ENCODE measurements at places on chromosomes 2 and 18.

GRCh38 chr2:101558740-101559525, 84.0 kb upstream of the RFX8 start:
- H3K4me3 ChIP-seq, result peak overlapping the region; percentile 9
- no peak for DNase-seq
- H3K27me3 ChIP-seq, result no peaks in the 10 kb centered on the region
- H3K27ac ChIP-seq, result peak overlapping the region; percentile 55

- no peak overlapping the region for H3K4me3 ChIP-seq
- DNase-seq, result no peak
- H3K27me3 ChIP-seq, result no peaks in the 10 kb centered on the region
Observed at GRCh38 chr2:240992572-240993291, 5.7 kb upstream of the SNED1 start.

GRCh38 chr2:222859786-222860612, 837 bp upstream of the ACSL3 start:
- peaks cover 45% of the 10 kb centered on the region for H3K4me1 ChIP-seq
- H3K36me3 ChIP-seq, result no peaks in the 10 kb centered on the region
- H3K27ac ChIP-seq, result peak overlapping the region; percentile 98
- H3K27me3 ChIP-seq, result no peaks in the 10 kb centered on the region
- peak overlapping the region; percentile 95 for H3K4me3 ChIP-seq

DNA sequence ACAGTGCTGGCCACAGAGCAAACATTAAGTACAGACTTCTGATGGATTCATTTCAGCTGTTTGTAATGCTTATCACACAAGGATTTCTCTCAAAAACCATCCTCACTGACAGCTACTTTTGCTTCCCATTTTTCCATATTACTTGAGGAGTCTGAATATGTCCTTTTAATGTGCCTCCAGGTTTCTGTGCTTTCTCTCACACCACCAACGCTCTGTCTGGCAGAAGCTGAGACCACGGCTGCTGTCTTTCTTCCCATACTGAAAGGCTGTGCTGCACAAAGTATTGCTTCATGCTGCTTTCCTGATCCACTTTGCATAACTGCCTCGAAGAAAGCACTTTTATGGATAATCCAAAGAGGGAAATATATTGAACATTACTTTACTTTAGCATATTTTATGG, 312.1 kb upstream of the ZEB2 start:
- no peak for DNase-seq
- H3K27ac ChIP-seq, result no peak overlapping the region
- H3K27me3 ChIP-seq, result no peaks in the 10 kb centered on the region
- H3K4me3 ChIP-seq, result no peak overlapping the region

DNA sequence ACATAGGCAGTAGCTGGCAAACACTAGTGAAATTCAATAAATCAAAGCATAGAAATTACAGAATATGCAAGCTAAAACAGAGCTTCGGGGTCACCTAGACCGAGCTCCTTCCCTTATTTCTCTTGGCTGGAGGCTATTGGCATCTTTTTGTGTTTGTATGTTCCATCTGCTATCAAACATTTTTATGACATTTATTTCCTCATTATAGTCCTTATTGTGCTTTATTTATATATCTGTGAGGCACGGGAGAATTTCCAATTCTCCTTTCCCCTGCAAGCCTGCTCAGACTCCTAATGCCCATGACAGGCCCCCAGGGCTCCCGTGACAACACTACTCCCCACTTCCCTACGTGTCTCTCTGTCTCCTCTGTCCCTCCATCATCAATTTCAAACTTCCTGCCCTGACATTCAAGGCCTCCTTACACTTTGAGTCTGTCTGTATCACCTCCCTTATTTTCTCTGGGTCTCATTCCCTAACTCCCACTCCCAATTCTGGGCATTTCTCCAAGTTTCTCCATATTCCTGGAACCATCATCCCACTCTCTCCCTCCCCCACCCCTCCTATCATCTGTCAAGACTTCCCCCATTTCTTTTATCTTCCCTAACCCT, 316.9 kb downstream of the OSR1 start:
- no peaks in the 10 kb centered on the region for H3K27me3 ChIP-seq
- H3K4me3 ChIP-seq, result no peak overlapping the region
- no peak for DNase-seq
- peaks cover 2% of the 10 kb centered on the region for H3K4me1 ChIP-seq

GRCh38 chr2:1739961-1740715, 4.2 kb downstream of the PXDN start:
- peak overlapping the region; percentile 57 for H3K27ac ChIP-seq
- H3K4me1 ChIP-seq, result peaks cover 61% of the 10 kb centered on the region
- no peak overlapping the region for H3K4me3 ChIP-seq
- no peaks in the 10 kb centered on the region for H3K36me3 ChIP-seq
- H3K27me3 ChIP-seq, result no peaks in the 10 kb centered on the region

DNA sequence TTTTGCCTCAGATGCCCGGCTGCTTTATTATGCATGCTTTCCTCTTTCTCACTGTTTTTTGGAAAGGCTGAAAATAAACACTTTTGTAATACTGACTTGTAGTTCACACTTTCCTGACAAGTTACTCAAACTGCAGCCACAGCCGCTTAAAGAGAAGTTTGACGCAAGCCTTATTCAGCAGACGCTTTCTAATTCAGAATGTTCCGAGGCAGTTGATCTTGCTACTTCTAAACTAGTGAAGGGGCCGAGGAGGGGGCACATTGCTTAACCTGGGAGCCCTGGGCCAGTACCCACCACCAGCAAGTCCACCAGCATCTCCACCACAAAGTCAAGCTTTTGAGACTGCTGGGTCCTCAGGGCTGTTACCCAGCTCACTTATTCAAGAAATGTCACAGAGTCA, 71.8 kb upstream of the SPRED2 start:
- no peak overlapping the region for H3K4me3 ChIP-seq
- DNase-seq, result no peak
- H3K36me3 ChIP-seq, result no peaks in the 10 kb centered on the region
- H3K27ac ChIP-seq, result no peak overlapping the region
- H3K4me1 ChIP-seq, result no peaks in the 10 kb centered on the region

DNA sequence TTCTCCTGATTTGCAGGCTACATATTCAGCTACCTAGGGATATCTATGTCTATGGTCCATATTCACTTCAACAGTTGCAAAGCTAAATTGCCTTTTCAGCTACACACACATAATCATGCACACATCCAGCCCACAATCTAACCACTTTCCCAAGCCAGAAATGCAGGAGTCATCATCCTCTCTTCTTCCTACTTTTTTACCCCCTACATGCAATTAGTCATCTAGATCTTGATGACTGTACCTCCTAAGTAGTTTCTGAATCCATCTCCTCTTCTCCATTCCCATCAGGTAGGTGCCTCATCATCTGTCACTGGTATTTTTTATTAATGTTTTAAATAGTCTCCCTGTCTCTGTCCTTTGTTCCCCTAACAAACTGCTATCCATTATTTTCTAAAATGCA, 23.7 kb upstream of the SPRED2 start:
- no peaks in the 10 kb centered on the region for H3K36me3 ChIP-seq
- no peak overlapping the region for H3K27ac ChIP-seq
- H3K27me3 ChIP-seq, result no peaks in the 10 kb centered on the region

- H3K4me1 ChIP-seq, result peaks cover 7% of the 10 kb centered on the region
- no peak for DNase-seq
- no peak overlapping the region for H3K27ac ChIP-seq
- no peak overlapping the region for H3K4me3 ChIP-seq
- no peaks in the 10 kb centered on the region for H3K36me3 ChIP-seq
Observed at GRCh38 chr2:119256582-119256921, 32.9 kb downstream of the STEAP3 start.

- H3K27ac ChIP-seq, result no peak overlapping the region
- no peaks in the 10 kb centered on the region for H3K27me3 ChIP-seq
- no peak for DNase-seq
- no peaks in the 10 kb centered on the region for H3K36me3 ChIP-seq
- no peak overlapping the region for H3K4me3 ChIP-seq
Observed at GRCh38 chr2:203594541-203594940, 59.4 kb upstream of the RAPH1 start.

DNA sequence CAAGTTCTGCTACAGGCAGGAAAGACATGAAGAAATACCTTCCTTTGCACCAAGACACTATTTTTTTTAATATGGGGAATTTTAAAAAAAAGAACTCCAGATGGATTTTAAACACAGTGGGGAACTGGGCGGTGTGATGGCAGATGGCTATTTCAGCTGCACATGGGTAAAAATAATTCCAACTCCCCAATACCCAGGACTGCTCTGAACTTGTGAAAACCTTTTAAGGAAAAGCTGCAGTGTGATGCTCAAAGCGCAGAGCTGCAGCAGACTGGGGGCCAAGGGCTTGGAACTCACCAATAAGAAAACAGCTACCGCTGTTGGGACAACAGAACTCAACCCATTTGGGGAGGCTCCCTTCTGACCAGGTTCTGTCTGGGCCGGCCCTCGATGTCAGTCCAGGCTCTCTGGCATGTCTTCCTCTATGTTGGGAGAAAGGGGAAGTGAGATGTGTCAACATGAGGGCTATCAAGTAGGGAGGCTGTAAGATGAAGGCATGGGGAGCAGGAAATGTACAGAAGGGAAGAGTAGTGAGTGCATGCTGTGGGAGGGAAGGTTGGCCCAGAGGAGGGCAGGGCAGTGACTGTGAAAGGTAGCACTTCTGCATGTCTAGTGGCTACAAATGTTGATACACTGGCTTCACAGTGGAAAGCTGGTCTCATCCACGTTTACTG, 64.0 kb upstream of the SLC14A2 start:
- no peaks in the 10 kb centered on the region for H3K36me3 ChIP-seq
- H3K4me3 ChIP-seq, result no peak overlapping the region
- peaks cover 6% of the 10 kb centered on the region for H3K4me1 ChIP-seq
- DNase-seq, result no peak

DNA sequence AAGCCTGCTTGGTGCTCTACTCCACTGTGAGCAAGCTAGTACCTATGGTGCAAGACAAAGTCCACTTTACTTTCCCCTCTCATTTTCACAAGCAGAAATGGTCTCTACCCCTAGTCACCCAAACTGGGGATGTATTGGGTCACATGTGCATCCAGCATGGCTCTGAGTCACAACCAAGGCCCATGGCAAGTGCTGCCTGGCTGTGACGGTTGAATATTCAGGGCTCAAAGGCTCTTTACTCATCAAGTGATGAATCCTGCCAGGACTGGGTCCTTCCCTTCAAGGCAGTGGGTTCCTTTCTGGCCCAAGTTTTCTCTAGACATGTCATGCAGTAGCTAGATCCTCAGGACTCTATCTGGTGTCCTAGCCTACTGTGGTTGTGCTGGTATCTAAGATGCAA, 311.5 kb downstream of the DLGAP1 start:
- no peak overlapping the region for H3K27ac ChIP-seq
- no peak for DNase-seq
- H3K36me3 ChIP-seq, result no peaks in the 10 kb centered on the region
- no peaks in the 10 kb centered on the region for H3K4me1 ChIP-seq

GRCh38 chr2:171792886-171793580, 101.0 kb downstream of the SLC25A12 start:
- H3K27ac ChIP-seq, result no peak overlapping the region
- peaks cover 57% of the 10 kb centered on the region for H3K36me3 ChIP-seq
- no peaks in the 10 kb centered on the region for H3K4me1 ChIP-seq
- no peaks in the 10 kb centered on the region for H3K27me3 ChIP-seq
- DNase-seq, result no peak
- H3K4me3 ChIP-seq, result no peak overlapping the region

- no peaks in the 10 kb centered on the region for H3K27me3 ChIP-seq
- no peaks in the 10 kb centered on the region for H3K36me3 ChIP-seq
- H3K27ac ChIP-seq, result no peak overlapping the region
- H3K4me1 ChIP-seq, result no peaks in the 10 kb centered on the region
- H3K4me3 ChIP-seq, result no peak overlapping the region
- no peak for DNase-seq
Observed at GRCh38 chr2:114754907-114755563, 312.6 kb downstream of the DPP10 start.

GRCh38 chr2:181308766-181309515, 148.2 kb upstream of the ITGA4 start:
- peaks cover 17% of the 10 kb centered on the region for H3K4me1 ChIP-seq
- no peak overlapping the region for H3K27ac ChIP-seq
- DNase-seq, result no peak
- H3K4me3 ChIP-seq, result no peak overlapping the region

- no peaks in the 10 kb centered on the region for H3K36me3 ChIP-seq
- H3K27me3 ChIP-seq, result no peaks in the 10 kb centered on the region
- DNase-seq, result peak; percentile 53
- H3K4me3 ChIP-seq, result no peak overlapping the region
- H3K27ac ChIP-seq, result no peak overlapping the region
Observed at GRCh38 chr2:234102112-234102511, 51.6 kb downstream of the SPP2 start.

DNA sequence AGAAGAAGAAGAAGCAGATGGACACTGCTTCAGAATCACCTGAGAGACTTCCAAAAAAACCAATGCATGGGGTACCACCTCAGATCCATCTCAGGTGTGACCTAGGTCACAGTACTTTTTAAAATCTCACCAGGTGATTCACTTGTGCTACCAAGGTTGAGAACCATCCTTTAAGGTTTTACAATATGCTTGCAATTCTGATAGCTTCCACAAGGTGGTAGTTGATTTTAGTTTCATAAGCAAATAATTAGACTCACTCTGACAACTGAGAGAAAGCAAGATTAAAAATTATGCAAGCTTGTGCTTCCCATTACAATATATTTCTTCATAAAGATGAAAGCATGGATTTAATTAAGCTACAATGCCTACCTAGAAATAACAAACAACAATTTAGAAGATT, 355.1 kb downstream of the EN1 start:
- no peak overlapping the region for H3K4me3 ChIP-seq
- no peaks in the 10 kb centered on the region for H3K36me3 ChIP-seq
- H3K27ac ChIP-seq, result no peak overlapping the region
- DNase-seq, result no peak
- no peaks in the 10 kb centered on the region for H3K27me3 ChIP-seq

DNA sequence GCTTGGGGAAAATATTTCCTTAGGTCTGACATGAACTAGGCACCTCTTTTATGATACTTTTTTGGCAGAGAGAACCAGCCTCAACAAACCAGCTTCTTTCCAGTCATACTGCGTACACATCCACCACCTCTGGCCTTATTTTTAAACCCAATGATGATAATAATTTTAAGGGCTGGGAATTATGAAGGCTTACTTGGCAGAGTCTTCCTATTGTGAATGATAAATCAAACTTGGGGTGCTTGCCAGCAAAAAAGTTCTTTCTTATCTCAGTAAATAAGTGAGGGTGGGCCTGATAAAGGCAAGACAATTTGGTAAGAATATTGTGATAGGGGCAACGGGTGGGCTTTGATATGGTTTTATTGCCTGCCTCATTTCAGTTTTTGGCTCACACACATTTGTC, 1230.2 kb upstream of the ZEB2 start:
- H3K4me3 ChIP-seq, result no peak overlapping the region
- no peak for DNase-seq
- H3K27me3 ChIP-seq, result no peaks in the 10 kb centered on the region

DNA sequence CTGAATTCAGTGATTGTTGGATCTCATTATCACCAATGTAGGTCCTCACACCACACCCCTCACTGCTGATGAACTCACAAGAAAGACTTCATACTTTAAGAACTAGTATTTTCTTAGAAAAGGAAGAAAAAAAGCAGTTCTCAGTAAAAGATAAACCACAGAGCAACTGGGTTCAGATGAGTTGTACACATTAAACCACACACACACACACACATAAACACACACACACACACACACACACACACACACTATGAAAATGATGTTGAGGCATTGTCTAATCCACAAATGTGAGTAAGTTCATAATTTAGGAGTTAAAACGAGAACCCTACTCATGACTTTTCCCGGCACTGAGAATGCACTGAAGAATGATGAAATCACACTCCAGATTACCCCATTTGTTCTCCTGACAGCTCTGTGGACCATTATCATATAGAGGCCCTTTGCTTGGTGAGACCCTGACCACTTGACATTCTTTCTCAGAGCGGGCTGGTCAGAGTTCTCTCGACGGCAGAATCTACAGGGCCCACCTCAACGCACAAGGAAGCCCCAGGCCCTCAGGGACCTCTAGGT, 106.2 kb downstream of the BCL2 start:
- H3K4me1 ChIP-seq, result peaks cover 29% of the 10 kb centered on the region
- no peak for DNase-seq

GRCh38 chr18:54843314-54843713, 15.0 kb downstream of the RAB27B start:
- H3K36me3 ChIP-seq, result no peaks in the 10 kb centered on the region
- H3K4me3 ChIP-seq, result no peak overlapping the region
- no peaks in the 10 kb centered on the region for H3K4me1 ChIP-seq

All from esophagus muscularis mucosa (tissue), 4 donors.